ENCODE measurements at places on chromosomes 5 and 9. TPM values are rescaled to one million over a fixed set of nuclear protein-coding genes. Genes with fewer than 3 reads are reported as not detected.

SOX30 gene
- 1.4 TPM for total RNA-seq

FAM78A gene
- 2.1 TPM for total RNA-seq

TMEM171 gene
- 1.7 TPM for total RNA-seq

GFI1B gene
- 1.0 TPM for total RNA-seq

PRLR gene
- total RNA-seq: 1.4 TPM

GNA14 gene
- 10.5 TPM for total RNA-seq

RNF183 gene
- total RNA-seq: not detected

ZNF608 gene
- 39.7 TPM for total RNA-seq

CNTFR gene
- total RNA-seq: 1.9 TPM

PKN3 gene
- 16.3 TPM for total RNA-seq

- no peak overlapping the region for H3K4me3 ChIP-seq
- no peaks in the 10 kb centered on the region for H3K27me3 ChIP-seq
- no peak for DNase-seq
- H3K4me1 ChIP-seq: no peaks in the 10 kb centered on the region
Measured at GRCh38 chr9:35993976-35994720, 36.2 kb upstream of the OR2S2 start.

- no peak overlapping the region for H3K4me3 ChIP-seq
- no peak for DNase-seq
- H3K27ac ChIP-seq: no peak overlapping the region
- H3K27me3 ChIP-seq: no peaks in the 10 kb centered on the region
Measured at GRCh38 chr5:107294211-107294550, 376.6 kb downstream of the EFNA5 start.

DNA sequence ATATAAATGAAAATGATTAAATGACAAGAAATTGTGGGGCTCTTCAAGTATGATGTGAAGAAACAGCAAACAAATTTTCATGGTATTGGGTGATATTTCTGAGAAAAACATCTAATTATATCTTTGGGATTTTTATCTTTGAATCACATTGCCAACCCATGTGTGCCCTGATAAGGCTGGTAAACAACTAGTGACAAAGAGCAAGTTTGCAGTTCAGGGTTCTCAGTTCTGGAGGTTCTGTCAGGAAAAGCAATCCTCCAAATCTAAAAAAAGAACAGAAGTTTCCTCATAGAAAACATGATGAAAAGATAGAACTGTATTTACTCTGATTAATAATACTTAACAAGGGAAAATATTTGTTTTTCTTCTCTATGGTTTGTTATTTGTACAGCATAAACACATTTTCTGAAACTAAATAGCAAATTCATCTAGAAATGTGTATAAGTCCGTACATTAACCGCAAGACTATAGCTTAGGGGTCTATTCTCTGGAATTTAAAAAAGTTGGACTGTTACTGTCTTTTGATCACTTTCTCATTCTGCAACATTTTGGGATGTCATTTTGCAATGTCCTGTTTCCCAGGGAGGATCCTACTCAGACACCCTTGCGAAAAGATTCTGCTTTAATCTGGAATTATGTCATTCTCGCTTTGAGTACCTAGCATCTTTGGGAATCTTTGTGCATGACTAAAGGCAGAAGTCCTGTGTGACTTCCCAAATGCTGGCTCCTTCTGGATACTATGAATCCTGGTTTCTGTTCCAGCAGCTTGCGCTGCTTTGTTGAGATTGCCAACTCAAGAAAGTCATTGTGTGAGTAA lies 308.5 kb downstream of the ADGRV1 start:
- H3K4me3 ChIP-seq: no peak overlapping the region
- no peak for DNase-seq
- H3K36me3 ChIP-seq: peaks cover 3% of the 10 kb centered on the region
- H3K27ac ChIP-seq: no peak overlapping the region
- no peaks in the 10 kb centered on the region for H3K27me3 ChIP-seq

DNA sequence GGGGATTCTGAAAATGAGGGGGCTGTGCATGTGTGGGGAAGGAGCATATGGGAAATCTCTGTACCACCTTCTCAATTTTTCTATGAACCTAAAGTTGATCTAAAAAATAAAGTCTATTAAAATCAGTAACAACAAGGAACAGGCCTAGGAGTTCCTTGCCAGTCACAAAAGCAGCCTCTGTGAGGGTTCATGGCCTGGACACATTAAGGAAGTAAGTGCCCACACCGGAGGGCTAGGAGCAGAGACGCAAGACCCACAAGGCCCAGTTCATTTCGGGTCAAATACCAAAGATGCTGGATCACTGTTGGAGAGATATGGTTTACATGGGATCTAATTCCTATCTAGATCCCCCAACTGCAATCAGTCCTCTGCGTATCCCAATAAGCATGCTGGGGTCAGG lies 88.4 kb downstream of the SEMA4D start:
- no peaks in the 10 kb centered on the region for H3K27me3 ChIP-seq
- H3K4me1 ChIP-seq: peaks cover 30% of the 10 kb centered on the region
- no peak overlapping the region for H3K27ac ChIP-seq
- no peak for DNase-seq
- H3K4me3 ChIP-seq: no peak overlapping the region

DNA sequence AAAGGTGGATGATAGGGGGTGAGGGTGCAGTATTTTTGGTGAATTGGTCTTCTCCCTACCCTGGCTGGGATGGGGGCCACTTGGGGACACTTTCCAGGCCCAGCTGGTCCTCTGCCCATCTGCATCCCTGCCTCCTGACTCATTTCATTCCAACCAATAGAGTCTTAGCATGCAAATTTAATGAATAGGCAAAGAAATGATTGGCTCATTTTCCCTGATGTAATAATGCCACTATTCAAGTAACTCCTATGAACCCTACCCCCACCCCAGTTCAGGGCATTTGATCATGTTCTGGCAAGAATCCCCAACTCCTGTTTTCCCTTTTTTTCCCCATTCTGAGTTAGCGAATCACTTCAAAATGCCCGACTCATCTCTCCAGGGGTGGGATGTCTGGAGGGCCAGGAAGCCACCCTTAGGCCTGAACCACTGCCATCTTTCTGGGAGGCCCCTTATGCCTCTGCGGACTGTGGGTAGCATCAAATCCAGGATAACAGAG lies 56.7 kb downstream of the PCDH1 start:
- H3K36me3 ChIP-seq: no peaks in the 10 kb centered on the region
- DNase-seq: peak; percentile 92
- peaks cover 60% of the 10 kb centered on the region for H3K4me1 ChIP-seq
- peak overlapping the region; percentile 86 for H3K27ac ChIP-seq
- H3K4me3 ChIP-seq: no peak overlapping the region
- H3K27me3 ChIP-seq: no peaks in the 10 kb centered on the region

- no peaks in the 10 kb centered on the region for H3K36me3 ChIP-seq
- no peak overlapping the region for H3K4me3 ChIP-seq
- H3K4me1 ChIP-seq: no peaks in the 10 kb centered on the region
Measured at GRCh38 chr5:111582993-111583601, 70.8 kb upstream of the STARD4 start.

- peaks cover 52% of the 10 kb centered on the region for H3K36me3 ChIP-seq
- peak; percentile 52 for DNase-seq
- H3K27me3 ChIP-seq: no peaks in the 10 kb centered on the region
- H3K27ac ChIP-seq: no peak overlapping the region
Measured at GRCh38 chr5:138180183-138180782, 1.4 kb downstream of the KIF20A start.

- no peaks in the 10 kb centered on the region for H3K4me1 ChIP-seq
- no peaks in the 10 kb centered on the region for H3K27me3 ChIP-seq
- H3K36me3 ChIP-seq: no peaks in the 10 kb centered on the region
- no peak overlapping the region for H3K27ac ChIP-seq
Measured at GRCh38 chr9:90078988-90079421, 474.2 kb downstream of the GADD45G start.

- H3K4me1 ChIP-seq: no peaks in the 10 kb centered on the region
- no peaks in the 10 kb centered on the region for H3K27me3 ChIP-seq
- peak; percentile 37 for DNase-seq
- H3K36me3 ChIP-seq: no peaks in the 10 kb centered on the region
- no peak overlapping the region for H3K4me3 ChIP-seq
- H3K27ac ChIP-seq: no peak overlapping the region
Measured at GRCh38 chr9:5459289-5459829, 9.0 kb downstream of the CD274 start.

DNA sequence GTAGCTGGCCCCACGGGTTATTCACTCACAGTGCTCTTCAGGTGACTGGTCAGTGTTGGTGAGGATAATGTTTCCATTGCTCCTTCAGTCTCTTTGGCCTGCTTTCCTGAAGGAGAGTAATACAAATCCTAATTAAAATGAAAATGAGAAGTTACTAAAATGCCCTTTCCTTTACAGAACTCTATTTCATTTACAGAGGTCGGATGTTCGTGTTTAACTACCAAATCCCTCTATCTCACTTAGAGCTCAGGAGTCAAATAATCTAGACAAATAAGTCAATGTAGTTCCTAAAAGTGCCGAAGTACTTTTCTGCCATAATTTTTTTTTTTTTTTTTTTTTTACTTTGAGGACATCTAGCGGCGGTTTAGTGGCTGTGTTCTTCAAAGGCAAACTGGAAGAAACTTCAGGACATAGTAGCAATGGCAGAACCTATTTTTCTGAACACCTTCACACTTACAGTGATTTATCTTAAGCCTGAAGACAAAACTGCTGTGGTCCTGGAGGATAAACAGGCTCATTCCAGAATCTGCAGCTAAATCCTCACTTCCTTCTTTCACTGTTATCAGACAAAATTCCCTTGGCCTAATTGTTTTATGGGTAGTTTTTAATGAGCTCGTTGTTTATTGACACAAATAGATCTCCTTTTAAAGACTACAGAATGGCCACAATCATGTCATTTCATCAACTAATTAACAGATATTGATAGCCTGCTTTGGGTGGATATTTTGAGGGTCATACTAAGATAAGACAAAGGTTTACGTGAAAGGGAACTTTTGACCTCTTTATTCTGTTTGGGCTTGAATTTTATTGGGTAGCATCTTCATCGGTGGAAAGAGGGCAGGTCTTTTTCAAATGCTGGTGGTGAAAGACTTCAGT lies 207.6 kb upstream of the DMRTA1 start:
- no peak overlapping the region for H3K27ac ChIP-seq
- H3K4me1 ChIP-seq: 0 out of 2 replicates have a peak, but pooled peaks cover 9% of the 10 kb centered on the region
- no peaks in the 10 kb centered on the region for H3K27me3 ChIP-seq
- no peaks in the 10 kb centered on the region for H3K36me3 ChIP-seq

- H3K27me3 ChIP-seq: no peaks in the 10 kb centered on the region
- H3K36me3 ChIP-seq: no peaks in the 10 kb centered on the region
- no peak for DNase-seq
- H3K27ac ChIP-seq: no peak overlapping the region
- no peak overlapping the region for H3K4me3 ChIP-seq
Measured at GRCh38 chr5:172723508-172723907, 47.5 kb downstream of the DUSP1 start.

- no peak overlapping the region for H3K4me3 ChIP-seq
- no peak for DNase-seq
- no peaks in the 10 kb centered on the region for H3K27me3 ChIP-seq
- H3K27ac ChIP-seq: no peak overlapping the region
- no peaks in the 10 kb centered on the region for H3K36me3 ChIP-seq
- no peaks in the 10 kb centered on the region for H3K4me1 ChIP-seq
Measured at GRCh38 chr9:111198936-111199335, 131.1 kb downstream of the OR2K2 start.

- peaks cover 59% of the 10 kb centered on the region for H3K4me1 ChIP-seq
- DNase-seq: peak; percentile 66
- H3K4me3 ChIP-seq: peak overlapping the region; percentile 26
Measured at GRCh38 chr9:123358181-123358905, 2.3 kb downstream of the CRB2 start.

DNA sequence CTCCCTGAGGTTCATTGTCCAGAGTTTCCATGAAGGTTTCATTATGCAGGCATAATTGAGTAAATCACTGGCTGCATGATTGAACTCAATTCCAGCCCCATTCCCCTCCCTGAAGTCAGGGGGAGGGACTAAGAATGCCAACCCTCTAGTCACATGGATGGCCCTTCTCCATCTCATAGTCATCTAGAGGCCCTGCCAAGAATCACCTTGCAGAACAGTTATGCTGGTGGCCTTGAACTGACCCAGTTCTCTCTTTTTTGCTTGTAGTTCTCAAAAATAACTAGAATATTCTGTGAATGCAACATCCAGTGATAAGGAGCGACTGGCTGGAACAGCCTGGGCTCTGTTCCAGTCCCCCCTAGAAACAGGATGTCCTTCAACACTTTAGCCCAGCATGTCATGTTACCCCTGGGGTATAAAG lies 31.7 kb downstream of the SLC35A4 start:
- no peak overlapping the region for H3K27ac ChIP-seq
- H3K4me3 ChIP-seq: no peak overlapping the region
- H3K36me3 ChIP-seq: no peaks in the 10 kb centered on the region
- no peak for DNase-seq
- no peaks in the 10 kb centered on the region for H3K4me1 ChIP-seq

- no peaks in the 10 kb centered on the region for H3K4me1 ChIP-seq
- no peak for DNase-seq
- H3K27me3 ChIP-seq: no peaks in the 10 kb centered on the region
- H3K36me3 ChIP-seq: no peaks in the 10 kb centered on the region
- no peak overlapping the region for H3K27ac ChIP-seq
Measured at GRCh38 chr9:35766997-35767396, 12.9 kb upstream of the MSMP start.

GRCh38 chr5:146789712-146790653 lies 88.6 kb downstream of the PPP2R2B start:
- DNase-seq: peak; percentile 69
- no peaks in the 10 kb centered on the region for H3K27me3 ChIP-seq
- peak overlapping the region; percentile 90 for H3K27ac ChIP-seq
- peaks cover 40% of the 10 kb centered on the region for H3K4me1 ChIP-seq

GRCh38 chr9:89813482-89813881 lies 208.7 kb downstream of the GADD45G start:
- no peak for DNase-seq
- H3K36me3 ChIP-seq: no peaks in the 10 kb centered on the region
- no peak overlapping the region for H3K27ac ChIP-seq
- no peak overlapping the region for H3K4me3 ChIP-seq
- no peaks in the 10 kb centered on the region for H3K4me1 ChIP-seq

GRCh38 chr5:51383131-51384121 lies at the start of gene ISL1:
TSS of gene ISL1 (plus strand) at chr5:51383448. CDS start at chr5:51383672, 224 bp downstream.
- no peaks in the 10 kb centered on the region for H3K36me3 ChIP-seq
- H3K27me3 ChIP-seq: peaks cover 92% of the 10 kb centered on the region
- peaks cover 68% of the 10 kb centered on the region for H3K4me1 ChIP-seq
- no peak within 1 kb of the TSS for H3K27ac ChIP-seq
- peak within 1 kb of the TSS; percentile 66 for H3K4me3 ChIP-seq

DNA sequence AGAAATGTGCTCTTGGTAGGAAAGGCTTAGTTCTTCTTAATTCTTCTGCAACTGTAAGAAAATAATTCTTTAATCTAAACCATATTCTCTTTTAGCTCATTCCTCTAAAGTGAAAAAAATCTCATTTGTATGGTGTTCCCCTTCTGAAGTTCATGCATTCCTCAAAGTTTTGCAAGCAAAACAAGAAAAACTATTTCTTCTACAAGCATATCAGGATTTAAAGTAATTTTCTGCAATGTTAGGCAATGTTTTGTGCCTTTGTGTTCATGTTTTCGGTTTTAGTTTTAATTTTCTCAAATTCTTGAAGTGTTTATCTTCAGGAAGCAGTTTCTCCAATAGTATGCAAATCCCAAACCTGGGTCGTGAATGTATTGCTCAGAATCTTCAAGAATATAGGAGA lies 12.7 kb upstream of the GPR21 start:
- no peaks in the 10 kb centered on the region for H3K27me3 ChIP-seq
- peaks cover 13% of the 10 kb centered on the region for H3K36me3 ChIP-seq
- no peak for DNase-seq
- H3K27ac ChIP-seq: no peak overlapping the region
- H3K4me1 ChIP-seq: no peaks in the 10 kb centered on the region
- no peak overlapping the region for H3K4me3 ChIP-seq

Data from GM23338 (cell line).